ENCODE measurements at places on chromosomes 1 and 21.

- no peak for DNase-seq
Measured at GRCh38 chr1:178434360-178434759, 62.4 kb downstream of the CLEC20A start.

DNA sequence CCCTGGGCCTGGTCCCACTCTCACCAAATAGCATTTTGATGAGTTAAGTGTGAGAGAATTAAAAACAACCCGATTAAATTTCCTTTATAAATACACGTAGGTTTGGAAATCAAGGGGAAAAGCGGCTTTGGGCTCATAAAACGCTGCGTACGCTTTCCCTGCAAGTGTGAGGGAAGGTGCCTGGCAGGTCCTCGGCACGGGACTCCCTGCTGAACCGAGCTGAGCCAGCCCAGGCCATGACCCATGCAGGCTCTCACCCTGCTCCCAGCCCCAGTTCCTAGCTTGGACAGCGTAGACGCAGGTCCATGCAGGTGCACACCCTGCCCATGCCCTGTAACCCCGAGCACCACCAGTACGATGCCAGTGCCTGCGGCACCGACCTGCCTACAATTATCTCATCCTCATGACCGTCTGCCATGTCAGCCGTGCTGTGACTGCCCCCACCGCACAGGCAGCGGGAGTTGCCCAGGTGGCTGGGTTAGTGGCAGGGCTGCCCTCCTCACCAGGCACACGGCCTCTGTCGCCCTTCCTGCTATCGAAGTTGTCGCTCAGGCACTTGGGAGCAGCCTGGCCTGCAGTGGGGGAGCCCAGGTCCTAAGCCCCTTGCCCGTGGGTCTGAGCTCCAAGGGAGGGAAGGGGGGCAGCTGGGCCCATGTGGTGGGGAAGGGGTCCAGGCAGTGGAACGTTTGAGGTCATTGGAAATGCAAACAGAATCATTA, 41.0 kb upstream of the ACTRT2 start:
- DNase-seq, result no peak

- DNase-seq, result no peak
Measured at GRCh38 chr1:106952776-106953175, 103.7 kb upstream of the PRMT6 start.

GRCh38 chr1:29777522-29777921, 541.2 kb downstream of the PTPRU start:
- DNase-seq, result no peak

- no peak for DNase-seq
Measured at GRCh38 chr1:199512037-199512710, 515.3 kb upstream of the NR5A2 start.

DNA sequence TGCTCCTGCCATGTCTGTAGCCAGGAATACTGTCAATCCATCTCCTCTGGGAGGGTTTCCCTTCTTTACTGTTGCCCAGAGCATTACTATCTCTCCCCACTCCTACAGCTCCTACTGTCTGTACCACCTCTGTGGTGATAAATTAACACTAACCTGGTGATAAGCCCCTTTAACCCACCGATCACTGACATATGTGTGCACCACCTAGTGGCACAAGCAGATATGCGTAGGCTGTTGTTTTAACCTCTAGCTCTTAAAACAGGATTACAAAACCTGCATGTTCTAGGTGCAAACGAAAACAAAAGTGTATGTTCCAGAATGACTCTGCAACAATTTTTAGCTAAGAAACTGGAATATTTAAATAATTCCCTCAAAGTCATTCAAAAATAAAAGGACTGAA, 93.9 kb upstream of the BEND5 start:
- no peak for DNase-seq
